ENCODE measurements at places on chromosomes 11 and 22. TPM values are rescaled to one million over a fixed set of nuclear protein-coding genes. Genes with fewer than 3 reads are reported as not detected.

The SMC1B gene
- 0.03 TPM for total RNA-seq

The NPTXR gene
- 7.9 TPM for total RNA-seq

The OR5B21 gene
- total RNA-seq, result not detected

The FOLR3 gene
- total RNA-seq, result 0.25 TPM

The DRD4 gene
- total RNA-seq, result 0.34 TPM

The DBX1 gene
- total RNA-seq, result not detected

The P2RX6 gene
- total RNA-seq, result 0.29 TPM

Data from A549 treated with AZD2906 at 1 μM for 4 hours (cell line).